ENCODE measurements at places on chromosomes 16 and 17. TPM values are rescaled to one million over a fixed set of nuclear protein-coding genes. Genes with fewer than 3 reads are reported as not detected.

GRCh38 chr17:12631076-12631475, 34.6 kb upstream of the MYOCD start:
- no peak overlapping the region for H3K4me3 ChIP-seq
- no peak for DNase-seq
- no peak overlapping the region for H3K27ac ChIP-seq
- peaks cover 27% of the 10 kb centered on the region for H3K4me1 ChIP-seq

DNA sequence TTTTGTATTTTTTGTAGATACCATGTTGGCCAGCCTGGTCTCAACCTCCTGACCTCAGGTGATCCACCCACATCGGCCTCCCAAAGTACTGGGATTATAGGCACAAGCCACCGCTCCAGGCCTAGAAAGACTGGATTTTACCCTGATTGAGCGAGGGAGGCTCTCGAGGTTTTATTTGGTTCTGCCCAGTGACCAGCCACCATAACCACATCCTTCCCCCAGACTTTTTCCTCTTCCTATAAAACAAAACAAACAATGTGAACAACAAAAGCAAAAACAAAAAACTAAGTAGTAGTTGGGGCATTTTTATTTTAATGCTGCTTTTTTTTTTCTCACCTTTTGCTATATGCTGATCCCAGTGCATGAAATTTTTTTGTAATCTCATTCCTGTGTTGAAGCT, 509.6 kb downstream of the MAF start:
- no peak overlapping the region for H3K27ac ChIP-seq
- H3K4me3 ChIP-seq: no peak overlapping the region
- no peaks in the 10 kb centered on the region for H3K27me3 ChIP-seq
- no peaks in the 10 kb centered on the region for H3K4me1 ChIP-seq
- H3K36me3 ChIP-seq: no peaks in the 10 kb centered on the region
- DNase-seq: no peak

GRCh38 chr17:76351526-76352071, 2.1 kb downstream of the PRPSAP1 start:
- no peaks in the 10 kb centered on the region for H3K27me3 ChIP-seq
- DNase-seq: no peak
- H3K27ac ChIP-seq: peak overlapping the region; percentile 82
- H3K36me3 ChIP-seq: peaks cover 10% of the 10 kb centered on the region
- H3K4me3 ChIP-seq: peak overlapping the region; percentile 95

- H3K4me3 ChIP-seq: no peak overlapping the region
- H3K27me3 ChIP-seq: no peaks in the 10 kb centered on the region
- H3K36me3 ChIP-seq: no peaks in the 10 kb centered on the region
- no peak overlapping the region for H3K27ac ChIP-seq
These were observed 90.3 kb downstream of the YPEL2 start for GRCh38 chr17:59421722-59422121.

- H3K27ac ChIP-seq: no peak overlapping the region
- no peak for DNase-seq
- peaks cover 7% of the 10 kb centered on the region for H3K4me1 ChIP-seq
- H3K36me3 ChIP-seq: peaks cover 19% of the 10 kb centered on the region
- H3K27me3 ChIP-seq: no peaks in the 10 kb centered on the region
- H3K4me3 ChIP-seq: no peak overlapping the region
These were observed 31.6 kb upstream of the SLC12A3 start for GRCh38 chr16:56833243-56833970.

DNA sequence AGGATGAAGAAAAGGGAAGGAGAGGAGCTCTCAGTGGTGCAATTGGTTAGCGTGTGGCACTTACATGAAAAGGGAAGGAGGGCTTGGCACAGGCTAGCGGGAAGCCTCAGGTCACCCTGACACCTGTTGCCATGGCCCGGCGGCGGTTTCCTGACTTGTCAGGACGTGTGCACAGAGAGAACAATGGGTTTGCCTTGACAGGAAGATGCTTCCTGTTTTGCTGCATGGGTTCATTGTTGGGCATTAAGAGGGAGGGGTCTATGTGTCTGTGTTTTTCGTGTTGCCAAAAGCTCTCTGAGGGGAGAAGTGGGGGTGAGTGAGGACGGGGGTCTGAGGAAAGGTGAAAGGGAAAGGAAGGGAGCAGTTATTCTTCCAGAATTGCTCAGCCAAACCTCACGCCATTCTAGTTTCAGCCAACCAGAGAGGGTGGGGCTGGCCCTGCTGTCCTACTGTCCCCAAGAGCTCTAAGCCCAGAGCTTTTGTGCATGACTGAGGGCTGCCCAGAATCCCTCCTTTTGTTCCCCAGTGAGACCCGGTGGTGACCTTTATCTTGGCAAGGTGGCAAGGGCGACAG, 17.1 kb upstream of the CCR7 start:
- H3K4me1 ChIP-seq: no peaks in the 10 kb centered on the region
- no peak for DNase-seq
- no peak overlapping the region for H3K4me3 ChIP-seq
- peaks cover 2% of the 10 kb centered on the region for H3K36me3 ChIP-seq
- H3K27me3 ChIP-seq: no peaks in the 10 kb centered on the region
- H3K27ac ChIP-seq: no peak overlapping the region

GRCh38 chr16:21264571-21265036, 13.5 kb downstream of the CRYM start:
- DNase-seq: no peak
- no peaks in the 10 kb centered on the region for H3K36me3 ChIP-seq
- no peak overlapping the region for H3K4me3 ChIP-seq
- no peaks in the 10 kb centered on the region for H3K27me3 ChIP-seq
- H3K27ac ChIP-seq: no peak overlapping the region

- H3K4me3 ChIP-seq: peak overlapping the region; percentile 89
- H3K27ac ChIP-seq: no peak overlapping the region
- H3K36me3 ChIP-seq: peaks cover 1% of the 10 kb centered on the region
- H3K4me1 ChIP-seq: peaks cover 17% of the 10 kb centered on the region
- DNase-seq: no peak
These were observed 1.6 kb downstream of the RANGRF start for GRCh38 chr17:8290043-8290442.

- no peak for DNase-seq
- no peaks in the 10 kb centered on the region for H3K36me3 ChIP-seq
- H3K27ac ChIP-seq: no peak overlapping the region
- H3K27me3 ChIP-seq: peaks cover 55% of the 10 kb centered on the region
- H3K4me1 ChIP-seq: peaks cover 2% of the 10 kb centered on the region
- peak overlapping the region; percentile 17 for H3K4me3 ChIP-seq
These were observed 2.0 kb upstream of the ABR start for GRCh38 chr17:1181753-1182137.

DNA sequence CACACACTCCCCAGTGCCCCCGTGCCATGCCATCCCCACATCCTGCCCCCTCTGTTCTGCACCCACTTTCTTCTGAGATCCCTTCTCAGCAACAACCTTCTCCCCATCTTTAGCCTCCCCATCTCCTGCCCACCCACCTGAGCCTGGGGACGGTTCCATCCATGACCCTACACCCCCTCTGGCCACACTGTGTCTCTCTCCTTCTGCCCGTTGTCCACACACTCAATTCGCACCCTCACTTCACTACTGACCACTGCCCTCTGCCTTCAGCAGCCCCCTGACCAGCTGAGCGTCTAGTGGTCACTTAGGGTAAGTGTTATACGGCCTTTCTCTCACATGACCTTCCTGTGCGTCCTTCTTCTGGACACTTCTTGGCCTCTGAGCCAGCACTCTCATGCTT, 6.1 kb downstream of the ARHGAP27 start:
- H3K27ac ChIP-seq: peak overlapping the region; percentile 41
- H3K27me3 ChIP-seq: peaks cover 51% of the 10 kb centered on the region
- no peak overlapping the region for H3K4me3 ChIP-seq
- no peaks in the 10 kb centered on the region for H3K36me3 ChIP-seq

GRCh38 chr16:71769222-71769621, 39.4 kb downstream of the AP1G1 start:
- no peak for DNase-seq
- H3K27ac ChIP-seq: no peak overlapping the region
- no peaks in the 10 kb centered on the region for H3K27me3 ChIP-seq
- H3K4me3 ChIP-seq: no peak overlapping the region
- no peaks in the 10 kb centered on the region for H3K4me1 ChIP-seq

GRCh38 chr16:10332241-10332640, 53.6 kb upstream of the ATF7IP2 start:
- H3K4me1 ChIP-seq: peaks cover 30% of the 10 kb centered on the region
- DNase-seq: peak; percentile 19
- H3K36me3 ChIP-seq: peaks cover 1% of the 10 kb centered on the region

DNA sequence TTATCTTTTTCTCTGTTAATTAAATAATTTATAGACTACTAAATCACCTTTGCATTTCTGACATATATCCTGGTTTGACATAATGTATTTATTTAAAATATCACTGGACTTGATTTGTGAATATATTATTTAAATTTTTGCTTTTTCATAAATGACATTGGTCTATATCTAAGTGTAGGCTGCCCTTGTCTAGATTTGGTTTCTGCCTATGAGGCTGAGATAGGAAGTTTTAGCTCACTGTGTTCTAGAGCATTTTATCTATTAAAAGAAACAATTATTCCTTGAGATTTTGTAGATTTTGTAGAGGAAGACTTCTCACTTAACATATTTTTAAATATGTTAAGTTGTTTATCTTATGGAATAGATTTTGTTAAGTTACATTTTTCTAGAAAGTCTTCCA, 43.9 kb downstream of the NACA2 start:
- H3K27me3 ChIP-seq: peaks cover 5% of the 10 kb centered on the region
- H3K36me3 ChIP-seq: no peaks in the 10 kb centered on the region
- no peak for DNase-seq
- H3K4me3 ChIP-seq: no peak overlapping the region
- H3K4me1 ChIP-seq: no peaks in the 10 kb centered on the region

DNA sequence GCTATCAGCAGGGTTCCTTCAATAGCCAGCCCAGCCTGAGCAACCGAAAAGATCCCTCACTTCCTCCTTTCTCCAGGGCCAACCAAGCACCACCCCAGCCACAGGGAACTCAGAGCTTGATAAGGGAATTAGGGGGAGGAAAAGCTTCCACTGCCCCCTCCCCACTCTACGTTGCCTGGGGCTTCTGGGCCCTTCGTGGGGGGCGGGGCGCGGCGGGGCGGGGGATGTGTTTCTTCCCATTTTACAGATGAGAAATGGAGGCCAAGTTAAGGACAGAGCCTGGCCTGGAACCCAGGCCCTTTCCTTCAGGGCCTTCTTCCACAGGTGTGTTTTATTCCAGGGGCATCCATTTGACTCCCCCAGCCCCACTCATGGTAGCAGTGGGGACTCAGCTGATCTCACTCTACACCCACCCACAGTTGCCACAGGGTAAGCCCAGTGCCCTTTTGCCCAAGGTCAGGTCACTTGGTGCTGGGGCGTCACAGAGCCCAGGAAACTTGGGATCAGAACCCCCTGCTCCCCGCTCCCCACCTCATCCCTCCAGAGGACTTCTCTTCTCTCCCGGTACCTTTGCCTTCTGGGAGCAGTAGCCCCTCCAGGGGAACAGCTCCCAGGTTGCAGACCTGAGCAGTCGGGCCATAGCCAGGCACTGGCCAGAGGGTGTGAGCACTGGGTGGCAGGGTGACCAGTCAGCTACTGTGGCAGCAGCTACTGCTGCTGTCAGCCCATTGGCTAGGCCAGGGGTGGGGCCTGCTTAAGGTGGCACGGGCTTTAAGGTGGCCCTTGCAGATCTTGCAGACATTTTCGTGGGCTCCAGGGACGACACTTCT, at the start of gene LDHD:
LDHD (minus strand) TSS at position 700 of the 830 bp plus-strand sequence; CDS start at position 640, 60 bp downstream.
- H3K4me1 ChIP-seq: peaks cover 3% of the 10 kb centered on the region
- H3K4me3 ChIP-seq: peak within 1 kb of the TSS; percentile 56
- H3K36me3 ChIP-seq: no peaks in the 10 kb centered on the region

DNA sequence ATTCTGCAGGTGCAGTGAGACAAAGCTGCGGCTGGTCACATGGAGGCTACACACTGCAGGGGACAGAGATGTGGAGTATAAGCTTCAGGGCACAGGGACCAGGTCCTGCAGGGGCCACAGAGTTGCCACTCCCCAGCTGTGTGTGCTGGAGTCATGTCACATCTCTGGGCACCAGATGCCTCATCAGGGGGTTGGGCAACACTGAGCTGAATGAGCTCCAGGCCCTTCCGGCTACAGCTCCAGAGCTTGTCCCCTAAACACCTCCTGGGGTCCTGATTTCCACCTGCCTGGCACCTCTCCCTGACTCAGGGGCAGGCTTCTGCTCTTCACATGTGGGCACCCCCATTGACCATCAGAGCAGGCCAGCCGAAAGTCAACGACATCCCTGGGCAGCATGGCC, 32.5 kb downstream of the SPHK1 start:
- no peaks in the 10 kb centered on the region for H3K27me3 ChIP-seq
- no peak overlapping the region for H3K4me3 ChIP-seq
- peaks cover 1% of the 10 kb centered on the region for H3K4me1 ChIP-seq
- H3K27ac ChIP-seq: no peak overlapping the region
- H3K36me3 ChIP-seq: no peaks in the 10 kb centered on the region

GRCh38 chr17:55402374-55402773, 19.3 kb downstream of the MMD start:
- peaks cover 2% of the 10 kb centered on the region for H3K4me1 ChIP-seq
- DNase-seq: no peak
- no peak overlapping the region for H3K27ac ChIP-seq
- no peak overlapping the region for H3K4me3 ChIP-seq
- H3K27me3 ChIP-seq: no peaks in the 10 kb centered on the region
- H3K36me3 ChIP-seq: peaks cover 34% of the 10 kb centered on the region

DNA sequence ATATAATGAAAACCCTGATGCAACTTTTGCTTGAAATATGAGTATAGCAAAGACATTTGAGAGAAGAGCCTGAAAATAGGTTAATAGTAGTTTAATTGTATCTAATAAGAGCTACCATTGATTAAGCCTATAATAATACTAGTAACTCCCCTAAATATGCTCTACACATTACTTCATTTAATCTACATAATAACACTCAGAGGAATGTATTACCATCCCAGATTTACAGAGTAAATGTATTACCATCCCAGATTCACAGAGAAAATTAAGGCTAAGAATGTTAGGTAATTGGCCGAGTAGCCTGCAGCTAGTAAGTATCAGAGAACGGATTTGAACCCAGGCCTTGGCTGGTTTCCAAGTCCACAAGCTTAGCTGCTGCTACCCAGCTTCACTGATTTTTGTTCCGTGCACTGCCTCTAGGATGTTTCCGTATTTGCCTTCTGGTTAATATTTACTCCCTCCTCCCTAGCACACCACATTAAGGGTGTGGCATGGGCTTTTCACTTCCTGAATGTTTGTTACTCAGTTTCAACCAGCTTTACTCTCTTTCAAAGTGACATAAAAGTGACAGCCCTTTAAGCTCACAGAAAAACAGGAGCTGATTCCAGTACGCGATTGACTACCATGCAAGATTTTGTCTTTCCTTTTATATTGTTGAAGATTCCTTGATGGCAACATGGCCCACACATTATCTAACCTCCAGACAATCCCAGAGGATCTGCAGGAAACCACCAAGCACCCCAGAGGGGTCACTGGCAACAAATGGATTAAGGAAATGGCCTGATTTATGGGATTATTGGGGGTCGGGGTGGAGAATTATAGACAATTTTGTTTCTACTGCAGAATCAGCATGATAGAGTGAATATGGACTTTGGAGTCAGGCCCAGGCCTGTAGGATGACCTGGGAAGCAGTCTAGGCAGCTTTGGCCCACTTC, 26.7 kb upstream of the TOX3 start:
- no peak for DNase-seq
- H3K36me3 ChIP-seq: no peaks in the 10 kb centered on the region
- peak overlapping the region; percentile 17 for H3K4me3 ChIP-seq
- H3K4me1 ChIP-seq: peaks cover 54% of the 10 kb centered on the region

MYL11 gene
- total RNA-seq: 3.5 TPM

CA7 gene
- not detected for total RNA-seq

FMNL1 gene
- total RNA-seq: 3.2 TPM

MPO gene
- not detected for total RNA-seq

PNMT gene
- total RNA-seq: 2.5 TPM

EVI2A gene
- not detected for total RNA-seq

HSD3B7 gene
- 4.6 TPM for total RNA-seq

Data from progenitor cell of endocrine pancreas (in vitro differentiated cells).